ENCODE measurements at places on chromosomes 1 and 21.

- no peak for DNase-seq
Observed at GRCh38 chr1:184860985-184861754, 106.5 kb upstream of the EDEM3 start.

GRCh38 chr1:202046227-202046626 is 35.8 kb downstream of the ELF3 start:
- no peak for DNase-seq

GRCh38 chr1:243672539-243673074 is 177.4 kb downstream of the AKT3 start:
- no peak for DNase-seq

- DNase-seq: no peak
Observed at GRCh38 chr1:192905049-192905448, 96.2 kb downstream of the RGS2 start.

GRCh38 chr1:60560701-60561100 is 487.1 kb upstream of the C1orf87 start:
- DNase-seq: no peak

DNA sequence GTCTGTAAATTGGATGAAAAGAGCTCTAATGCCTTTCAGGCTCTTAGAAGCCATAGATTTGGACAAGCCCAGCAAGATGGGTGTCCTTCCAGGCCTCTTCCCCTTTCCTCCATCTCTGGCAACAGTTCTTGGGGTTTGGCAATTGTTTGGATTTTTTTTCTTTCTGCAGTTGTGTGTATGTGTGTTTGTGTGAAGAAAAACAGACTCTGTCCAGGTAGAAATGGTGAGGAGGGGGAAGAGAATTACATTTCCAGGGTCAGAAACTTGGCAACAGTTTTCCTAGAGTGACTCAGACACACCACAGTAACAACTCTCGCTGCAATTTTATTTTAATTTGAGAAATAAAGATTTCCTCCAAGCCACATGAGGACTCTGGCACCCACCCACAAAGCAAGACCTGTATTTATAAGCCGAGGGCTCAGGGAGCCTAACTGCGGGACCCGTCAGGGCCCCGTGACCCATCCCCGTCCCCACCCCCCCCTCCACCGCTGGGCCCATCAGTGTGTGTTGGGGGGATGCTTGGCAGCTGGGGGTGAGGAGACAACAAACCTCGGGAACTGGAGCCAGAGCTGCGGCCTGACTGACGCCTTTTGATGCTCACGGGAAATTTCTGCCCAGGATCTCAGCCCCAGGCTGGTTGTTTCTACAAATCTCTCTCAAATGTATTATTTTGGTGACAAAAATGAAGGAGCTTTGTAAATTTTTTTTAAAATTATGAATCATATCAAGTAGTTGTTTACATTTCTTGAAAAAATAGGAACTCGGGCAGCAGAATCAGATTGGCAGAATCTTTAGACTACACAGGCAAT is 4.4 kb downstream of the TMEM200B start:
- DNase-seq: no peak
